ENCODE measurements at places on chromosomes 5 and 9.
A peak's percentile ranks its signal among the peaks of the same experiment; 100 is the strongest.

- no peaks in the 10 kb centered on the region for H3K27me3 ChIP-seq
- H3K4me3 ChIP-seq, result no peak overlapping the region
- H3K4me1 ChIP-seq, result peaks cover 9% of the 10 kb centered on the region
Observed at GRCh38 chr9:36426348-36426747, 26.3 kb upstream of the RNF38 start.

DNA sequence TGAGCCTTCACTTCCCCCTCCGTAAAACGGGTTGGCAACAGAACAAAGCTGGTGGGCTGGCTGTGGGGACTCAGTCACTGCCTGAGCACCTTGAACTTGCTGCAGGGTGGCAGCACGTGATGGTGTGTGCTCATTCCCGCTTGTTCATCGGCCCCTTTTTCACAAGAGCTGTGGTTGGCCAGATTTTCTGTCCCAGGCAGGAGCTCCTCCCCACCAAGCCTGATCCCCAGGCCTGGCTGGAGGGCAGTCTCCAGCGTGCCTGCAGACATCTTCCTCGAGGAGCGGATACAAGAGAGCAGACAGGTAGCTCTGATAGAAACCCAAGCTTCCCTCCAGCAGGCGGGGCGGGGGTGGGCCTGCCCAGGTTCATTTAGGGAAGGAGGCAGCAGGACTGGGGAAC is 61.9 kb upstream of the ORM1 start:
- no peak for DNase-seq
- no peaks in the 10 kb centered on the region for H3K4me1 ChIP-seq
- no peaks in the 10 kb centered on the region for H3K36me3 ChIP-seq
- H3K27ac ChIP-seq, result no peak overlapping the region

GRCh38 chr5:112641515-112642110 is 96.1 kb upstream of the APC start:
- DNase-seq, result no peak
- no peak overlapping the region for H3K27ac ChIP-seq
- no peaks in the 10 kb centered on the region for H3K4me1 ChIP-seq
- no peaks in the 10 kb centered on the region for H3K27me3 ChIP-seq

GRCh38 chr9:96249746-96250145 is 52.2 kb downstream of the HSD17B3 start:
- no peak overlapping the region for H3K4me3 ChIP-seq
- H3K27me3 ChIP-seq, result peaks cover 12% of the 10 kb centered on the region
- H3K36me3 ChIP-seq, result no peaks in the 10 kb centered on the region

DNA sequence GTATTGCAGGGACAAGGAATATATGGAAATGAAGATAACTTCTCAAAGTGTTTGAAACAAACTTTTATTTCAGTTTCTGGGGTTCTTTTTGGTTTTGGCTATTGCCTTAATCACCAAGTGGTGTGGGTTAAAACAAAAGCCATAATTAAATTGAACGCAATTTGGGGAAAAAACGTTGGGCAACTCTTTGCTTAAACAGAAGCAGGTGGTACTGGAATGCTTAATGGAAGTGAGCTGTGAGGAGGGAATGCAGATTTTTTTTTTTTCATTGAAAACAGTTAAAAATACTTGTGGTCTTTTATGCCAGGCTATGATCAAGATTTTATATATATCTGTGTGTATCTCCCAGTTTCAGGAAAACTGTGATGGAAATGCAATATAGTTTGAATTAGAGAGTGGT is 195.7 kb upstream of the TUT7 start:
- H3K36me3 ChIP-seq, result no peaks in the 10 kb centered on the region
- no peak overlapping the region for H3K4me3 ChIP-seq
- no peak for DNase-seq
- no peak overlapping the region for H3K27ac ChIP-seq
- H3K27me3 ChIP-seq, result no peaks in the 10 kb centered on the region

- DNase-seq, result peak; percentile 77
- H3K4me3 ChIP-seq, result peak within 1 kb of the TSS; percentile 54
- peaks cover 27% of the 10 kb centered on the region for H3K4me1 ChIP-seq
- no peaks in the 10 kb centered on the region for H3K36me3 ChIP-seq
Observed at GRCh38 chr9:114155263-114155994, at the start of gene COL27A1. TSS of gene COL27A1 (plus strand) at chr9:114155537. CDS start at chr9:114155951, 414 bp downstream.

DNA sequence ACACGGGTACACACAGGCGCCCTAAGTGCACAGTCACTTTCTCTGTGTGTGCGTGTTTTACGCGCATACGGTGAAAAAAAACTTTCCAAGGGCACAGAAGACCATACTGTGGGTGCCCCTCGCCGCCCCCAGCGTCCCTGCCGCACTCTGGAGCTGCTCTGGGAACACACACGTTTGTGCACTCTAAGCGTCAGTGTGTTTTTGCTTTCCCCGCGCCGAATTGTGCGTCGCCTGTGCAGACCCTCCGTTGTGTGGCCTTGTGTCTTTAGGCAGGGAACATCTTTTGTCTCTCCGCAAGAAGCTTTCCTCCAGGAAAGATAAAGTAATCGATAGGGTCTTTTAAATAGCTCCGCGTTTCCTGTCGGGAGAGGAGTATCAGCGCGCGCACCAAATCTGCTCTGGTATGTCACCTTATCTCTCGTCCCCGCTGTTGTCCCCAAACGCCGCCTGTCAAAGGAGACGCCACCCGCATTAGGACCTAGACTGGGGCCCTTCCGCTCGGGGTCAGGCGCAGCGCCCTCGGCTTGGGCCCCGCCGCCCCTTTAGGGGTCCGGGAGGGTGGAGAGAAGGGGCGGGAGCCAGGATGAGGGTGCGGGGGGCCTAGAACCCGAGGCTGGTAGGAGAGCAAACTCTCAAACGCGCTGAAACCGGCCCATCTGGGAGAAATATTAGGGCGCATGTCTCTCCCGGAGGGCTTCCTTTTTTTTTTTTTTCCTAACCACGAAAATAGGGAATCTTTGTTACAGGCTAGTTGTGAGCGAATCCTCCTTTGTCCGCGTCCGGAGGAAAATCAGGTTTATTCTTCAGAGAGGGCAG is 10.5 kb upstream of the NKX2-5 start:
- no peak overlapping the region for H3K27ac ChIP-seq
- no peaks in the 10 kb centered on the region for H3K36me3 ChIP-seq
- H3K27me3 ChIP-seq, result peaks cover 97% of the 10 kb centered on the region
- no peak for DNase-seq
- H3K4me3 ChIP-seq, result no peak overlapping the region

DNA sequence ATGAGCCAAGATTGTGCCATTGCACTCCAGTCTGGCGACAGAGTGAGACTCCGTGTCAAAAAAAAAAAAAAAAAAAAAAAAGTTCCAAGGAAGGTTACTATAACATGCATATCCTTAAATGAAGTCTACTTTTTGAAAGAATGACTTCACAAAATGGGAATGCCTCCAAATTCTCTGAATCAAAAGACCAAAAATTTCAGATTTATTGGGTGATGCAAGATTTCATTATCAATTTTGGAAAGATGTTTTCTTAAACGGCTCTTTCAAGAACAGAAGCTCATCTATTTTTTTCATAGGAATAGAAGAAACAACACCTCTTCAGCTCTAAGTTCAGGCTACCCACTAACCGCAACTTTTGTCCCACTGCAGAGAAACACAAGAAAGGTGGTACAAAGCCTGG is 69.9 kb downstream of the AUH start:
- peaks cover 33% of the 10 kb centered on the region for H3K36me3 ChIP-seq
- H3K27me3 ChIP-seq, result no peaks in the 10 kb centered on the region
- H3K4me1 ChIP-seq, result no peaks in the 10 kb centered on the region
- H3K4me3 ChIP-seq, result no peak overlapping the region

- no peaks in the 10 kb centered on the region for H3K27me3 ChIP-seq
- H3K4me1 ChIP-seq, result no peaks in the 10 kb centered on the region
- no peak for DNase-seq
- H3K4me3 ChIP-seq, result no peak overlapping the region
- no peak overlapping the region for H3K27ac ChIP-seq
- H3K36me3 ChIP-seq, result no peaks in the 10 kb centered on the region
Observed at GRCh38 chr5:91070761-91071550, 312.2 kb downstream of the ARRDC3 start.

- H3K27ac ChIP-seq, result no peak overlapping the region
- H3K4me1 ChIP-seq, result no peaks in the 10 kb centered on the region
- H3K4me3 ChIP-seq, result no peak overlapping the region
Observed at GRCh38 chr9:83183621-83184020, 120.7 kb upstream of the RASEF start.

- H3K27me3 ChIP-seq, result no peaks in the 10 kb centered on the region
- no peaks in the 10 kb centered on the region for H3K4me1 ChIP-seq
- H3K4me3 ChIP-seq, result no peak overlapping the region
- no peaks in the 10 kb centered on the region for H3K36me3 ChIP-seq
- DNase-seq, result no peak
- no peak overlapping the region for H3K27ac ChIP-seq
Observed at GRCh38 chr9:134863941-134864820, 16.4 kb upstream of the FCN2 start.

GRCh38 chr5:34977934-34978613 is 48.7 kb downstream of the DNAJC21 start:
- no peak overlapping the region for H3K27ac ChIP-seq
- no peak overlapping the region for H3K4me3 ChIP-seq
- DNase-seq, result no peak
- H3K4me1 ChIP-seq, result no peaks in the 10 kb centered on the region
- no peaks in the 10 kb centered on the region for H3K27me3 ChIP-seq
- H3K36me3 ChIP-seq, result no peaks in the 10 kb centered on the region

DNA sequence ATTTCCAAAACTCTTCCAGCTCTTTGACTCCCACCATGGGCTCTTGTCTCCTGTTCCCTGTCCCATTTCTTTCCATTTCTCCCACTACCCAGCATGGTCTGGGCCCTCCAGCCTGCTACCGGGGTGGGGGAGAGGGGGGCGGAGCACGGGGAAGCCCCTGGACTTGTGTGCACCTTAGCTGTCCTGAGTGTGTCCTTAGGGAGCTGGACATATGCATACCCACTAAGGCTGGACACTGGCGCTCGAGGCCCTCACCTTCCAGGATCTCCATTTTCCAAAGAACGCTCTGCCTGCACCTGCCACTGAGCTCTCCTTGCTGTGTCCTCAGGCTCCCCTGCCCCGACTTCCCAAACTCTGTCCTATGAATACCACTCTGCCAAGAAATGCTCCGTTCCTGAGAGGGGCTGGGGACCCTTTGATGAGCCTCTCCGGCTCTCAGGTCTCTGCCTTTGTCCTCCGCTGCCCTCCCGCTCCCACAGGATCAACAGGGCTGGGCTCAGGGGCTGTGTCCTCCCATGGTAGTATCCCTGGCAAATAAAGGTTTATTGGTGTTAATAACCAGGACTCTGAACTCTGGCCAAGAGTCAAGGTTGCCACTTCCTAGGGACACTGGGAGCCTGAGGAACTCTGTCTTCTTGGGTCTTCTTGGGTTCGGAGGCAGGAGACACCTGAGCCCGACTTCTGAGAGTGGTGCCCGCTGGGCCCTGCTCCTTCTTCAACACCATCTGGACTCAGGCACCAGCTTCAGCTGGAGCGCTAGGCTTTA is 831 bp upstream of the SHROOM1 start:
- H3K27ac ChIP-seq, result no peak overlapping the region
- H3K4me3 ChIP-seq, result no peak overlapping the region
- H3K27me3 ChIP-seq, result peaks cover 28% of the 10 kb centered on the region
- DNase-seq, result no peak
- peaks cover 12% of the 10 kb centered on the region for H3K4me1 ChIP-seq

DNA sequence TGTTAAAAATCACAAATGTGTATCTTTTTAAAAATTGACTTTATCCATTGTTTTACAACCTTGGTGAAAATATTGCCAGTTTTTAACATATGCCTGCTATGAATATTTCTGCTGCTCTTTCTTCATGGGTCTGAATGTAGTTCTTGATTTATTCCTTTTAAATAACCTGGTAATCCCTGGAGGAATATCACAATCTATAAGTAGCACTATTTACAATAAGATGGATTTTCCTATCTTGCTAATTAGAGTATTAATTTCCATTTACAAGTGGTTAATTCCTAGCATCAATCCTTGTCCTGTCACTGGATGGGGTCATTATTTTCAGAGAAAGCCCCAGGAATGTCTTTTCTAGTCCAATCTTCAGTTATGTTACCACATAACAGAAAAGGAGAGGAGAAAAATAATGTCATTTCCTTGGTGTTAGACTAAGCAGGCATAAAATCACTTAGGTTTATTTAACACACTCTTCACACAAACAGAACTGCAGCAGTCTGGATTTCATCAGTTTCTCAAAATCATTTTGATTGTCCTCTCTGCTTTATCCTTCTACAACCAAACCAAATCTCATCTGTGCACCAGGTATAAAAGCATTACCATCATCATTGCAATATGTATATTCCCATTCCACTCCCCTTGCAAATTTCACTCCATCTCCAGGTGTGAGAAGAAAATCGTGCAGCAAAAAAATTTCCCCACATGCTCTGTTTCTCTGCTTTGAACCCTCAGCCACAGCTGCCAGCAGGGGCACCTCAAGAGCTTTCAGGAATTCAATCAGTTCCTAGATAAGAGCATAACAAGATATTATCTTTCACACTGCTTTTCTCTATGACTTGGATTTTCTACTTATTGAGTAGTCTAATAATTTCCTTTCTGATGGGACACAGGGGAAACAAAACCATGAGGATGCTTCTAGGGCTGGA is 204.1 kb downstream of the SEC61B start:
- no peak for DNase-seq
- H3K4me1 ChIP-seq, result no peaks in the 10 kb centered on the region
- peaks cover 5% of the 10 kb centered on the region for H3K27me3 ChIP-seq
- H3K36me3 ChIP-seq, result no peaks in the 10 kb centered on the region
- H3K27ac ChIP-seq, result no peak overlapping the region
- H3K4me3 ChIP-seq, result no peak overlapping the region

- H3K4me3 ChIP-seq, result no peak overlapping the region
- H3K4me1 ChIP-seq, result no peaks in the 10 kb centered on the region
- no peaks in the 10 kb centered on the region for H3K27me3 ChIP-seq
- no peak overlapping the region for H3K27ac ChIP-seq
Observed at GRCh38 chr5:111859031-111859430, 102.0 kb upstream of the NREP start.

DNA sequence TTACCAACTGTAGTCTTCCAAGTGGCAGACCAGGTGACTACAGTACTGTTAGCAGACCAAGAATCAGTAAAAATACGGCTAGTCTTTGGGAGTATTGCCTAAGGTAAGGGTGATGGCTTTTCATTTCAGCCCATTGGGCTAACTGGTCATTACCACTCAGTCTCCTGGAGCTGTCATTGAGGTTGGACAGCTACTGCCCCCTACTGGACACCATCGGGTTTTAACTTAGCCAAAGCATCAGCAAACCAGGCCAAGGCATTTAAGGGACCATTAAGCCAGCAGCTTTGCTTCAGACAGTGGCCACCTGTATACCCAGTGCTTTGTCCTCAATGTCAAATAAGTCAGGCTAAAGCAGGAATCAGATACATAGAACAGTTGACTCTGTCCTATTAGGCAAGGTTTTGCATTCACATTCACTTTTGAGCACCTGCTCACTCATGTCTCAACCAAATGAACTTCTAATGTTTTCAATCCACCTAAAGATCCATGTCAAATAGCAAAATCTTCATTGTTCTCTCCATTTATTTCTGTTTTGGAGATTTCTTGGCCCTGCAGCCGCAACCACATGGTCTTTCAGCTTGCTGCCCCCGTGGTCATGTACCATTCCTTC is 117.2 kb downstream of the INVS start:
- no peak overlapping the region for H3K4me3 ChIP-seq
- H3K27ac ChIP-seq, result no peak overlapping the region
- no peaks in the 10 kb centered on the region for H3K27me3 ChIP-seq
- DNase-seq, result peak; percentile 33

All from CD4-positive, alpha-beta T cell (primary cell).